Tibial nerve (tissue), 4 donors: ENCODE measurements at places on chromosomes 1 and 21.

DNA sequence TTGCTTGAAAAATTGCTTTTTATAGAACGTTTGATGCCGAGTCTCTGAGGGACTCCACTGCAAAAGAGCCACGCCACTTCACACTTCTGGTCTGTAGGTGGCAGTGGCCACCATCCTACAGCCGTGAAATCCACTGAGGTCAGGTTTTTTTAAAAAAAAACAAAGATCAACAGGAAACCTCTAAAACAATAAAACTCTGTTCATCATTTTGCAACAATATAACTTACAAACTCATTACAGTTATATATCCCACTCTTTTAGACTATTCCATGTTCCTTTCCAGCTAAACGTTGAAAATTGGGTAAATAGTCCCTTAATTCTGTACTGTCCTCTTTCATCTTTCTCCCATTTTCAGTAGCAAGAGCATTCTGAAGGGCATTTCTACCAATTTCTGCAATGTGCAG lies 64.6 kb upstream of the FMN2 start:
- DNase-seq: no peak

- DNase-seq: no peak
Measured at GRCh38 chr1:202255343-202255742, 61.7 kb downstream of the LGR6 start.

DNA sequence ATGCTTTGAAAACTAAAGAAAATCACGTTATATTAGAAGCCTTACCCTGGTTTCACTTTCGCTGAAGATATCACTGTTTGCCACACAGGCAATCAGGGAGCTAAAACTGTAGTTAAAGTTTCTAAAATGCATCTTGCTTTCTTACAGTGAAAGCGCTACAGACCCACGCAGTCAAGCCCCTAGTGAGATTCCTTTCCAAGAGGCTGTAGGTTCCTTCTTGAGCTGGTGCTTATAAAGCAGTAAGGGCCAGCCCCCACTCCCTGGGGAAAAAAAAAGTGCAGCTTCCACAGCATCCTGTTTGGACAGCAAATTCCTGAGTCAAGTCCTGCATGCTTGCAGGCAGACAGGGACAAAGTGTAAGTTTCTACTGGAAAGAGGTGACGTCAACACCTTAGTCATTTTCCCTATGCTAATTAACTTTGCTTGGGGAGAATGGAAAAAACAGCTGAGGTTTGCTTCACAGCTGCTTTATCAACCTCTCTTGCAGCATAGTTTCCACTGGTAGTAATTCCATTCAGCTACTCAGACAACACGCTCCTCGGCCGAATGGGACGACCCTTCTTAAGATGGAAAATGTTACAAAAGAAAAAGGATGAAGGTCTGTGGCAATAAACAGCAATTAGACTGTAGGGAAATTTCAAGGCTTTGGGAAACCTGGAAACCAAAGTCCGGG lies 14.7 kb upstream of the KCNE1 start:
- DNase-seq: peak; percentile 76

DNA sequence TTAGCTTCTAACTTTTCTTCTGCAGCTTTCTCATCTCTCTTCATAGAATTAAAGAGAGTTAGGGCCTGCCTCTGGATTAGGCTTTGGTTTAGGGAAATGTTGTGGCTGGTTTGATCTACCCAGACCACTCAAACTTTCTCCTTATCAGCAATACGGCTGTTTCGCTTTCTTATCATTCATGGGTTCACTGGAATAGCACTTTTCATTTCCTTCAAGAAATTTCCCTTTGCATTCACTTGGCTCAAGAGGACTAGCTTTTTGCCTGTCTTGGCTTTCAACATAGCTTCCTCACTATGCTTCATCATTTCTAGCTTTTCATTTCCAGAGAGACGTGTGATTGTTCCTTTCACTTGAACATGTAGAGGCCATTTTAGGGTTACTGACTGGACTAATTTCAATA lies 59.6 kb downstream of the AKT3 start:
- no peak for DNase-seq

GRCh38 chr1:160727316-160727640 lies 11.8 kb upstream of the SLAMF7 start:
- no peak for DNase-seq

- no peak for DNase-seq
Measured at GRCh38 chr1:226479474-226479873, 69.1 kb upstream of the STUM start.

- DNase-seq: peak; percentile 41
Measured at GRCh38 chr1:183914276-183914675, 109.4 kb downstream of the RGL1 start.

DNA sequence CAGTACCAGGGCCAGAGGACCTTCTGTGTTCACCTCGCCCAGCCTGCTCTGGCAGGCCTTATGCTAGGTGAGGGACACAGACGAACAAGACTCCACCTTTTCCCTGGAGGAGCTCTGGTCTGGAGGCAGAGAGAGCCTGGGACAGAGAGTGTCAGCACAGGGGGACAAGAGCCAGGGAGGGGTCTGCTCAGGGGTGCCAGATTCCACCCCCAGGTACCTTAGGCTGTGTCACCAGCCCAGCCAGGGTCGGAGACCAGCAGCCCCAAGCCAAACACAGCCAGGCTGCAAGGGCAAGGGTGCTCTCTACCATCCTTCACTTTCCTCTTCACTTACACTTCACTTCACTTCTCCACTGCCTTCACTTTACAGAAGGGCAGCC lies 4.3 kb upstream of the LRP8 start:
- DNase-seq: no peak

DNA sequence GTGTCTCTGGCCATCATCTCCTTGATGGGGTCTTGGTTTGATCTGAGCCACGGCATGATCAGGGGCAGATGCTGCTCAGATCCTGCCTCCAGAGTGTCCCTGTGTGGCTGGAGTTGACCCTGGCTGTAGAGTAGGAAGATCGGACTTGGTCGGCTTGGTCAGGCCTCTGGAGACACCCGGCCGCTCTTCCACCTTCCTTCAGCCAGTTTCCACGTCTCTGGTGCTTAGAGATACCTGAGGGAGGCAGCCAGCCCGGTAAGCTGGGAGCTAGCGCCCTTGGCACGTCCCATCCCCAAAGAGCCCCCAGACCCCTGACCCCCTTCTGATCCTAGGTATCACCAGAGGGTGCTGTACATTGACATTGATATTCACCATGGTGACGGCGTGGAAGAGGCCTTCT lies 8.8 kb downstream of the MARCKSL1 start:
- DNase-seq: no peak

DNA sequence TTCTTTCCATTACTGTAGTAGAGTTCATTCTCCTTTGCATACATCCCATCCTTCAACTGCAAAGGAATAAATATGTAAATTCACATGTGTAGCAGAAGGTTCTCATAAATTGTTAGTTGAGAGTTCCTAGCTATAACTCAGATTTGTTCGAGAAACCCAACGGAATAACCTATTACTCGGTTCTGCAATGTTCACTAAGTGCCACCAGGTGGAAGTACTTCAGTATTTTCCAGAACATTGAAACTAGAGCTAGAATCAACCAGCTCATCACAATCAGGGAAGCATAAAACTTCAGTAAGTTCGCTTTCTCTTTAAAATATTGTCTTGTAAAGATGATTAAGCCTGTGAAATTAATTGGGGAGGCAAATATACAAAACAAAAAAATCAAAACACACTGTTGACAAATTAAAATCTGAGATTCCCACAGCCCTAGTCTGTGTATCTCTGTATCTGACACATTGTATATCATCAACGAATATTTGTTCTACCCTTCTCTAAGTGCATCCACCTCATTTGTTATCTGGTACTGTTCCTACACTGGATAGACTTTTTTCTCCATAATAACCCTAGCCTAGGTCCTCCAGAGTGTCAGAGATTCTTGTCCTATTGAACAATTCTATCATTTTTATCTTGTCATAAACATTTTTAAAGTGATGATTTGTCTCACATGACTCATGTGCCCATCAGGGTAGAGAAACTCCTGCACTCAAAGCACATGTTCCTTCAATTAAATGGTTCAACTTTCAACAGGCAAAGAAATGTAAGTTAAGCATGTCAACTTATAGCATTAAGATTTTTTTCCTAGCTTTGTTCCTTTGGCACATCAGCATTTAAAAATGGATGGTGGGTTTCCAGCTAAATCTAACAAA lies 31.9 kb downstream of the MROH9 start:
- DNase-seq: peak; percentile 24

GRCh38 chr1:179813626-179814545 lies 63.7 kb downstream of the TOR1AIP2 start:
- no peak for DNase-seq
